ENCODE measurements at places on chromosomes 7 and 10.

GRCh38 chr10:13708256-13708990 is 121.7 kb downstream of the PRPF18 start:
- DNase-seq, result no peak

- DNase-seq, result no peak
Measured at GRCh38 chr7:43602256-43602655, 19.3 kb downstream of the STK17A start.

- DNase-seq, result no peak
Measured at GRCh38 chr10:78118591-78118990, 84.9 kb downstream of the RPS24 start.

DNA sequence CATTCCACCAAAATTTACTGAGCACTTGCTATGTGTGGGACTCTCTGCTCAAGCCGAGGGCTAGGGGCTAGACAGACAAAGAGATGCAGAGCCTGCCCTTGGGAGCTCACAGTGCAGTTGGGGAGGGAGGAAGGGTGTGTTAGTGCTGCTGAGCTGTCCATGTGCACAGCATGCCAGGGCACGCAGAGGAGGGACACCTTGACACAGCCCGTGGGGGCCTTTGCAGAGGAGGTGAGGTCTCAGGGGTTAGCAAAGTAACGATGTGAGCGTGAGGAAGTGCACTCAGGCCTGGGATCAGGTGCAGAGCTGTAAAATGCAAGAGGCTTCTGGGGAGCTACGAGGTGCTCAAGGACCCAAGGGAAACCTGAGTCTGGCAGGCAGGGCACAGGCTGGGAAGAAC is 16.3 kb downstream of the PRKCQ start:
- DNase-seq, result no peak

- no peak for DNase-seq
Measured at GRCh38 chr10:59563531-59563930, 146.1 kb downstream of the SLC16A9 start.

- DNase-seq, result no peak
Measured at GRCh38 chr7:69698109-69698825, 100.0 kb downstream of the AUTS2 start.

DNA sequence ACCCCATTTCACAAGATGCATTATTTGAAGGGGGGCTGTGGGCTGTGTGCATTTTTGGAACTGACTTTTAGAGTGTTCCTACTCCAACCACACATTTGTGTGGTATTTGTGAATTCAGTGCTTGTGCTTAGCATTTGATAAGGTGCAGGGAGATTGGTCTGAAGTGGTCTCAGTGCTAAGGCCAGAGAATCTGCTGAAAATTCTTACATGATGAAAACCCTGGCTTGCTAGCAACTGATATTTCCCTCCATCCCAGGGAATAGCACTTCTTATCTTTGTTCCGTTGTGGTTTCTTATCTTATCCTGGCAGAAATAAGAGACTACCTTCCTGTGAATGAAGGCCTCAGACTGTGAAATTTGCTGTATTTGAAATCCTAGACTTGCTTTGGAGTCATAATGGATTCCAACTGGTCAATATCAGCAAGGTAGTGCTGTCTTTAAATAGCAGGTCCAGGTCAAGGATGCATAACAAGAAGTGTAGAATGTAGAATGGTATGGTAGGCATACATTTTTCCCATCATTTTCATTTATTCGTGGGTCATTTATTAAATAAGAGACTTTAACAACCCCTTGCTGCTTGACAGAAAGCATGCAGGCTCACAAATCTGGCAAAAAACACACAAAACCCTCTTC is 986.9 kb downstream of the REEP3 start:
- DNase-seq, result no peak

DNA sequence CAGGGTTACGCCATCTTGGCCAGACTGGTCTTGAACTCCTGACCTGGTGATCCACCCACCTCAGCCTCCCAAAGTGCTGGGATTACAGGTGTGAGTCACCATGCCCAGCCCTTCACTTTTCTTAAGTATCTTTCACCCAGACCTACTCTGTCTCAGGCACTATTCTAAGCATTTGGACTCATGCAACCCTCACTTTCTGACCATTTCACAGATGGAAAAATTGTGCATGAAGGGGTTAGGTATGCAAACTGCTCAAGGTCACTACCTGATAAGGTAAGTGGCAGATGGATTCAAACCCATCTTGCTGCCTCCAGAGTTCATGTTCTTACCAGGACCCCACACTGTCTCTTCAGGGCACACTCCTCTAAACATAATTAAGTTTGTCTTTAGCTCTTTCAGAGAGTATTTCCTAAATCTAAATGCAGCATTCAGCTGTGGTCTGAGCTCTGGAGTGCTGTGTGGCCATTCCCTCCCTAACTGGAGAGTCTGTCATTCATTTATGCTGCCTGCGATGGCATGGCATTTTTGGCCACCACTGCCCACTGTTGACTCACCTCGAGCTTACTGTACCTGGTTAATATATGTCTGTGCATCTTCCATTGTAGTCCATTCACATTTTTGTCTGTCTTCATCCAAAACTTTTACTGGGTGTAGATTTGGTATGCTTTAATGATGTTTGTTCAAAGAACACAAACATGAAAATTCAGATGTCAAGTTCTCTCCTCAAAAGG is 88.4 kb downstream of the CCDC71L start:
- no peak for DNase-seq

DNA sequence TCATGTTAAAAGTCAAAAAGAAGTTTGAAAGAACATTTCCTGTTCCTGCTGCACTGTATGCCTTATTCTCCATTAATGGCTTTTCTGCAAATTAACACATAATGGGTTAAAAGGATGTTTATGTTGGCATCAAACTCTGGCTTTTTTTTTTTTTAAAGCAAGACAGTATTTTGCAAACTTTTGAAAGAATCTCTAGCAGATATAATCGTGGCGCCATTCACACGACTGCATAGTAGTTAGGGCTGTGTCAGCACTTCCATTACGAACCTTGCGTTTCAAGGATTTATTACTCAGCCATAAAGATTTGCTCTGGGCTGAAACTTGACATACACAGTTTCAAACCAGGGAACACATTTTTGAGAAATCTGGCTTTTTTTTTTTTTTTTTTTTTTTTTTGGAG is 207.8 kb downstream of the DYNC1I1 start:
- no peak for DNase-seq

DNA sequence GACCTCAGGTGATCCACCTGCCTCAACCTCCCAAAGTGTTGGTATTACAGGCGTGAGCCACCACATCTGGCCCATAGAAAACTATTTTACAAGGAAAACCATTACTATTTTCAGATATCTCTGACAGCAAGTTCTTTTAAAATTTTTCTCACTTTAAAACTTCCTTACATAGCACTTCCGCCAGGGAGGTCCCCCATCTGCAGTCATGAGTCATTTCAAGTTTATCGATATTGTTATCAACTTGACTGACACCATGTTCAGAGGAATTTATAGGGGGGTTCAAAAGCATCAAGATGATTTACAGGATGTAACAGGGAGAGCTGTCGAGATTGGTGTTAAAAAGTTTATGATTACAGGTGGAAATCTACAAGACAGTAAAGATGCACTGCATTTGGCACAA is 88.8 kb downstream of the NRBF2 start:
- DNase-seq, result no peak

All from stimulated activated CD4-positive, alpha-beta T cell treated with anti-CD3 and anti-CD28 coated beads, Interleukin-12 subunit alpha, Interleukin-12 subunit beta, amount 100 ng/mL, for 4 hours (primary cell).